ENCODE measurements at places on chromosomes 7 and 10. TPM values are rescaled to one million over a fixed set of nuclear protein-coding genes. Genes with fewer than 3 reads are reported as not detected.

DNA sequence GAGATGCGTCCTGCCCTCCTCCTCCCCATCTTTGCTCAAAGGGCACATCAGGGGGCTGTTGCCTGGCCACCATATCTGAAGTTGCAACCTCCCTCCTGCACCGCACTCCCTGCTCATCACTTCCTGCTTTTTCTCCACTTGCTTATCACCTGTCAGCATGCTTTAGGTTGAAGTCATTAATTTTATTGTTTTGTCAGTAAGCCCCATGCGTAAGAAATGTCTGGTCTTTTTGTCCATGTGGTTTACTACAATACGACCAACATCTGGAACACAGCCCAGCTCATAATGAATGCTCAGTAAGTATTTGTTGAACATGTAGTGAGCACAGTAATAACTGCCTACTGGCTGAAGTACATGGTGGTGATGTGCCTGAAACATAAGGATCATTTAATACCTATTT, 71.6 kb upstream of the GJD4 start:
- no peak for DNase-seq

DNA sequence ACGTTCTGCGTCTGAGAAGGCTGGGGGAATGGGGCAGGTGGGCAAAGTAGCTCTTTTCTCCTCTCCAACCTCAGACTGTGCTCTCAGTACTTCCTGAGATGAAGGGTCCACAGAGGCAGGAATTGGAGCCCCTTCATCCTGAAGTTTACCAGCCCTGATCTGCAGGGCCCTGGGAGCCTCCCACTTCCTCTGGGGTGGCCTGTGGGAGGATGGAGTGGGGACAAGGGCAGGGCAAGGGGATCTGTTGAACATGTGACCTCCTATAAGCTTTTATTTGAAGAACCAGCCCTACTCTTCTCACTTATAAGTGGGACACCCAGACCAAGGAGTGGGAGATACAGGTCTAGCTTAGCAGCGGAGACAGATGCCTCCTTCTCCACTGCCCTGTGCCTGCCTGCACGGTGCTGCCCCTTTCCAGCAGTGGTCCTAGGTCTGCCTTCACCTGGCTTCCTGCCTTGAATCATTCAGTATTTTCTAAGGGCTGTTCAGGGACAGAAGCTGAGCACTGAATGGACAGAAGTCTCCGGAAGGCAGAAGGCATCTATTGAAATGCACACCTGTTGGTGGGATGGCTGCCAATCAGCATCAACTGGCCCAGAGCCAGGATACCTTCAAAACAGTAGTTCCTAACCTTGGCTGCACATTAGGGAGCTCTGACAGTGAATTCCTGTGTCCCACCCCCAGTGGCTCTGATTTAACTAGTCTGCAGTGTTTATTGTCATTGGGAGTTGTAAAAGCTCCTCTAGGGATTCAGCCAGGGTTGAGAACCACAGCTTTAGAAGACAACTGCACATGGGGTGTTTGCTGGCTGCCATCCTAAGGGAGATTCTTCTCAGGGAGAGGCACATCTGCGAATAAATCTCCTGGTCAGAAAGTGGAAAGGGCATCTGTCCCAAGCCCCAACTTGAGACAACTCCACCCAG, 2.7 kb upstream of the ARHGAP22 start:
- no peak for DNase-seq

DNA sequence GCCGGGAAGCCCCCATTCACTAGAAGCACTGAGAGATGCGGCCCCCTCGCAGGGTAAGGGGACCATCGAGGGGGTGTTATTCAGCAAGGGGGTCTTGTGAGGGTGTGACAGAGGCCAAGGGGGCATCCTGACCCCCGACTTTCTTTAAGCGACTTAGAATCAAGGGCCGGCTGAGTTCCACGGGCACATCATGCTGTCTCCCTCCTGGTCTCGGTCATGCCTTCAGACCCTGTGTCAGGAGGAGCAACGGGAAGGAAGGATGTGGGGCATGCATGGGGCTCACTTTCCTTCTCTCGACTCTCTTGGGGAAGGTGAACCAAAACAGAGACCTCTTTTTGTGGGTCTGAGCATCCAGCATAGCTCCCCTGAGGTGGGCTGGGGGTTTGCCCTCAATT, 2.5 kb downstream of the ACSL5 start:
- DNase-seq, result no peak

GRCh38 chr7:22672846-22673680, 53.9 kb upstream of the IL6 start:
- DNase-seq, result no peak

DNA sequence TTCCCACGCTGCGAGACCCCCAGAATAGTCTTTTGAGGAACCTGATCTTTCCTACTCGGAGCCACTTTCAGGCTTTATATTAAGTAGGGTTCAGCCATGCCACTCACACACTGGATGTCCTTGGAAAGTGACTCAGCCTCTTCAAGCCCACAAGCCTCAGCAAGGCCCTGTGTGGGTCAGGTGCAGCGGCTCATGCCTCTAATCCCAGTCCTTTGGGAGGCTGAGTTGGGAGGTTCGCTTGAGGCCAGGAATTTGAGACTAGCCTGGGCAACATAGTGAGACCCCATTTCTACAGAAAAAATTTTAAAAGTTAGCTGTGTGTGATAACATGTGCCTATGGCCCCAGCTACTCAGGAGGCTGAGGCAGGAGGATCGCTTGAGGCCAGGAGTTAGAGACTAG, 119.7 kb upstream of the TNRC18 start:
- no peak for DNase-seq

DNA sequence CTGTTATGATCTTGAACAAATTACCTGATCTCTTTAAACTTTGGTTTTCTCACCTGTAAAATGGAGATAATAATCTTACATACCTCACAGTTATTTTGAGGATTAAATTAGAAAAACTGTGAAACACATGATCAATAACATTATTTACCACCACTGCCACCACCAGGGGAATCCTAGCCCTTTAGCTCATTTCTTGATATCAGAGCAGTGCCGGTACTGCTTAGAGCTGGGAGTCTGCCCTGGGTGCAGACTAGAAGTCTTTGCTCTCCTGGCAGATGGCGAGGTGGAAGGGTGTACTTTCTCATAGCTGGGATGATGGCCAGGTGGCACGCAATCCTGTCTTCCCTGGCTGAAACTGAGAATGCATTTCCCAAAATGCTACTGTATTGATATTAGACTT, 12.7 kb upstream of the EFCAB10 start:
- no peak for DNase-seq

DNA sequence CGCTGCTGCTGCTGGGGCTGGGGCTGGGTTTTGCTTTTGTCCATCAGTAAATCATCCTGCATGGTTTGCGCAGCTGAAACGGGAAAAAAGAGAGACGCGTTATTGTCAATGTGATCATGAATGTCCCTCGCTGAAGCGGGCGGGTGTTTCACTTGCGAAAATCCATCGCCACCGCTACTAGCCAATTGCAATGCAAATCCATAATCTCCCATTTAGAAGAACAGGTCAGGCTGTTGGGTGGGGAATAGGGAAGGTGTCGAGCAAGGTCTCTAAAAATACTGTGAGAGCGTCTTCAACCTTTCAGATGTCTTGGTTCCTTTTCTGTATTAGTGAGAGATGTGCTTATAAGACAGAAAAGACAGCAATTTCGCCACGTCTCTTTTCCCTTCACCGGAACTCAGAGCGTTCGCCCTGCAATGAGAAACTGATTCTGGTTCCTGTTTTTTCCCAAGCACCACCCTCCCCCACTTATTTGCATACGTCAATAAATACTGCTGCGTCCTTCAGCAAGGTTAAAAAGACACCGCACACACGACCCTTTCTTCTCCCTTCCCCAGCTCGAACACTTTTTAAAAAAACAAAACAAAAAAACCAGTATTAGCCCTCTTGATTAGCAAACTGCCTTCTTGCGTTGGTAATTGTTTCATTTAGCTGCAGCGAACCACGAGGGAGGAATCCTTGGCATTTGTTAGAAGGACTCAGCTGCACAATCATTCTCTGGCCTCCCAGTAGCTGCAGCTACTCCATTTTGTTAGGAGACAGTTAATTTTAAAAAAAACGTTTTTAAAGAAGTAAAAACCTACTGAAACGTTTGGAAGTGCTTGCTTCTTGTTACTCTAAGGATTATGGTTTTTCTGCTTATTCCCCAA, 50.4 kb downstream of the CPEB3 start:
- peak; percentile 61 for DNase-seq

The GIMAP8 gene
- polyA plus RNA-seq, result 1.2 TPM

The PIP gene
- polyA plus RNA-seq, result not detected

The HOGA1 gene
- 0.32 TPM for polyA plus RNA-seq

The LRRC18 gene
- not detected for polyA plus RNA-seq

The PNLIPRP1 gene
- polyA plus RNA-seq, result not detected

The FBXL13 gene
- 0.18 TPM for polyA plus RNA-seq
